ENCODE measurements at places on chromosomes 3 and 15.

GRCh38 chr15:77633134-77633912 is 611 bp upstream of the LINGO1 start:
- DNase-seq: peak; percentile 82

DNA sequence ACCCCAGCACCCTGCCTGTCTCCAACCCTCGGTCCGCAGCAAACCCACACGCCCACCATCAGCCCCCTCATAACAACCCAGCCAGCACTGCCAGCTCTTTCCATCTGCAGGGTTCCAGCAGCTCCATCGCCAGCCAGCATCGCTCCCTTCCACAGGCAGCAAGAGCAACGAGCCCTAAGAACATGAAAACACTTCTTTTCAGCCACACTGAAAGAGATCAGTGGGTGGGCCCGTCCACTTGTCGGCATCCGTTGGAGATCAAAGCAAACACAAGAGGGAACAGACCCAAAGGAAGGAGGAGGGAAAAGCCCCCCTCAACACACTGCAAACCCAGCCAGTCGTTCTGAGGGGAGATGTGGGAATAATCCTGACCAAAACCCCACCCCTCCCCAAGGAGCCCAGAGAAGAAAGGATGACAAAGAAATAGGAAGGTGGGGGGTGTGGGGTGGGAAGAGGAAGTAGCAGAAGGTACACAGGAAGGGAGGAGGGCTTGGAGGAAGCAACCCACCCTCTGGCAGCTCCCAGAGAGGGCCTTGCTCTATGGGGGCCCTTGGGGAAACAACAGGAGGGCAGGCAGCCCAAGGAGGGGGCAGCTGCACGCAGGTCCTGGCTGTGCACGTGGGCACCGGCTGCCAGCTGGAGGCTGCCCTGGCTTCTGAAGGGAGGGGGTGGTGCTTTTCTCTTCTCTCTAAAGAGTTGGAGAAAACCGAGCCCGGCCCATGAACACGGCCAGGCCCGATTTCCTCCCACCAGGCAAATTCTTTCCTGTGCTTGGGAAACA is 473.6 kb upstream of the PROK2 start:
- DNase-seq: no peak

- no peak for DNase-seq
These were observed 30.3 kb upstream of the KCNAB1 start for GRCh38 chr3:156090126-156090525.

DNA sequence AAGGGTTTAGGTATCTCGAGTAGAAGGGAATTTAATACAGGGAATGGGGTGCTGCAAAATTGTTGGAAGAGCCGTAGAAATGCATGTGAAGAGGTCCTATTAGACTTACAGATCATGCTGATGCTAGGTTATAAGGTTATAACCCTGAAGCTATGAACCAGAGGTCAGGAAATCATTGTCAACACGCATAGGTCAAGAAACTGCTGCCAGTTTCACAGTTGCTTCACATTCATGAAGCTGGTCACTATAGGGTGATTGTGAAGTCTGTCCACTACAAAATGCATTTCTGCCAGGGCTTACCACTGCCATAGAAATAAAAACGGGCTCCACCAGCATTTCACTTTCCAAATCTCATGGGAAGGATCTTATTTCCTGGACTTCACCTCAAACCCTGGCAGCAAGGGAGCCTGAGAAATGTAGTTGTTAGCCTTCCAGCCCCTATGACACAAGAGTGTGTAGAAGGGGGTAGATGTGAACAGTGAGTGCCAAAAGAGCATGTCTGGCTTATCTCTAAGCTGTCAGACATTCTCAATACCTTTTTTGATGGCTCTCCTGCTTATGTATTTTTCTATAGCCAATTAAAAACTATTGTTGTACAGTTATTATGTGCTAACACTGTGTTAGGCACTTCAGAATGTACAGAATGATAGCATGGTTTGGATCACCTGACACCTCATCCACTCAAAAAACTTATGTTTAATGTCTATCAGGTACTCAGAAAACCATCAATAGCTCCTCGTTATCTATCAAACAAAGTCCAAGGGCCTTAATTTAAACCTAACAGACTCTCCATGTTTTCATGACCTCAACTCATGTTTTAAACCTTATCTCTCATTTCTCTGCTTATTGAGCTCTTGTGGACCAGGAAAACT is 148.3 kb upstream of the TSC22D2 start:
- DNase-seq: no peak

- no peak for DNase-seq
These were observed 760.3 kb upstream of the ARRDC4 start for GRCh38 chr15:97200161-97200560.

DNA sequence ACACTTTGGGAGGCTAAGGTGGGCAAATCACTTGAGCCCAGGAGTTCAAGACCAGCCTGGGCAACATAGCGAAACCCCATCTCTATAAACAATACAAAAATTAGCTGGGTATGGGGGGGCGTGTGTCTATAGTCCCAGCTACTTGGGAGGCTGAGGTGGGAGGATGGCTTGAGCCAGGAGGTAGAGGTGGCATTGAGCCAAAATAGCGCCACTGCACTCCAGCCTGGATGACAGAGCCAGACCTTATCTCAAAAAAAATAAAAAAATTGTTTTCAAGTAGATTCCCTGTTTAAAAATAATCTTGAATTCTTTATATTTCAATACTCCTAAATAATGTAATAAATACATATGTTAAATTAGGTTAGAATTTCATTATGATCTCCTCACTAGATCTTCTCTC is 9.8 kb downstream of the HMCES start:
- no peak for DNase-seq

DNA sequence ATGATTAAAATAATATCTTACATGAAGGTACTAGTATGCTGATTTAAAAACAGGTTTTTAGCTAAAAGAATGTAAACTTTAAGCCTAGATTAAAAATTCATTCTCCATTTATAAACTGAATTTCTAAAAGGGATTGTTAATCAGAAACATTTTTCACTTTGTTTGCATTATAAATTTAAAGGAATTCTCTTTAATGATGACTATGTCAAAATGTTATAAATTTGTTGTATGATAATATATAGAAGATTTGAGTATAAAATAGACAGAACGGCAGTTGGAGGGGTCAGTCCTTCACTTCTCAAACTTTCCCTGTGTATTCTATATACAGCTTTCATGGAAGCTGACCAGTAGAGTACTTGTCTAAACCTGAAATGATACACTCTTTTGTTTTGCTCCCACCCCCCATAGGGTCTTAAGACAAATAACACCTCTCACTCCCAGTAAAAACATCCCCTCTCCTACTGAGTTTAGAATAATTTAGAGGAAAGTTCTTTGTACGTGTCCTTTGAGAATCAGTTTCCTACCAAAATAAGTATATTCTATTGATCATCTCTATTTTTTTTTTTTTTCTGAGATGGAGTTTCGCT is 64.9 kb upstream of the PYGO1 start:
- DNase-seq: no peak

DNA sequence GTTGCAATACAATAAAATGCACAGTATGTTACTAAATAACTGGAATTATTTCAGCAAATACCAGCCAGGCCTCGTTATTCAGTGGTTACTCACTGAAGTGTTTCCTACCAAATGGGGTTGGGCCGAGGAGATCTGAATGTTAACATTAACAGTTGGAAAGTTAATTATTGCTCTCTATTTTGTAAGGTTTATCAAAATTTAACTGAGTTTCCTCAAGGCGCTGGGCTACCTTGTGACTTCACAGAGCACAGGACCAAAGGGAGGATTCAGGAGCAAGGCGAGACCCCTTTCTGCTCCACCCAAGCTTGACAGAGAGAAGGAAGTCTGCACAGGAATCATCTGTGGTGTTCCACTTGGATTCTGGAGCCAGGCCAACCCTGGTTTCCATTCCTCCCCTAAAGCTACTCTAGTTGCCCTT is 21.6 kb downstream of the ADAMTS9 start:
- DNase-seq: peak; percentile 98

GRCh38 chr3:87233805-87234204 is 6.7 kb downstream of the CHMP2B start:
- DNase-seq: peak; percentile 45

GRCh38 chr15:38867556-38867955 is 302.9 kb upstream of the RASGRP1 start:
- DNase-seq: peak; percentile 62

DNA sequence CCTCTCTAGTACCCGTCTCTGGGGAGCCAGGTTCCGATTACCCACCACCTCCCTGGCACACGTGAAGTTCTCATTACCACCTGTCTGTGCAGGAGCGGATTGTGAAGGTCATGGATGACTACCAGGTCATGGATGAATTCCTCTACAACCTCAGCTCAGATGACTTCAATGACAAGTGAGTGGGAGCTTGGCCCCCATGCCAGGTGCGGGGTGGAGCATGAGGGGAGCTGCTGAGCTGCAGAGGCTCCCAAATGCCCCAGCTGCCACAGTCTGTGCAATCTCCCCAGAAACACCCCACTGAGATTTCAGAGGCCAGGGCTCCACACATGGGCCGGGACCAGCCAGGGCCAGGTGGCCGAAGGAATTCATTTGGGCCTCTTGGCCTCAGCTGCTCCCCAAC is 34.3 kb downstream of the DNAH1 start:
- peak; percentile 26 for DNase-seq

- no peak for DNase-seq
These were observed 1220.5 kb downstream of the ROBO2 start for GRCh38 chr3:78260388-78260787.

DNA sequence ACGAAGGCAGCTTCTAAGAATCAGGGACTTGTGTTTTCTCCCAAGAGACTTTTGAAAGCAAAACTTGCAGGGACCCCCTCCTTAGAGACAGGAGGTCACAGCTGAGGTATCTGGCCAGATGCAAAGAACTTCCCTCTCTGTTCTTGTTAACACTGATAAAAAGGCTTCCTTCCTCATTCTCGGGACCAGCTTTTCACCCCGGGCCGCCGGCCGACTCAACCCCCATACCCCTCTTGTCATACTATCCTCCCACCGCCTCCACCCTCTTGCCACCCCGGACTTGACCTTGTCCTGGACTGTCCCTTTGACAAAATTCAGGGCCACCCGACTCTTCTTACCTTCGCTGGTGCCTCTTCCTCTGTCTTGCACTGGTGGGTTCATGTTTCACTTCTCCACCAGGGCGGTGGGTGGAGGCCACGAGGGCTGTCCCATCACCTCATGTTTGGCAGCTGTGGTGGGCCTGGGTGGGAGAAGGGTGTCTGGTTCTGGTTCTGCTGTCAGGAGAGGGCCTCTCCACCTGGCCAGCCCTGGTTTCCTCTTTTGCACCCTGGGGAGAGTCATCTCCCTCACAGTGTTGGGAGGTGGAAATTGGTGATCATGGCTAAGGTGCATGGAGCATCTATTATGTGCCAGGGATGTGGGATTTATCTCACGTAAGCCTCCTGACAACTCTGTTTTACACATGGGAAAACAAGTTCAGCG is 32.5 kb downstream of the BHLHE40 start:
- no peak for DNase-seq

DNA sequence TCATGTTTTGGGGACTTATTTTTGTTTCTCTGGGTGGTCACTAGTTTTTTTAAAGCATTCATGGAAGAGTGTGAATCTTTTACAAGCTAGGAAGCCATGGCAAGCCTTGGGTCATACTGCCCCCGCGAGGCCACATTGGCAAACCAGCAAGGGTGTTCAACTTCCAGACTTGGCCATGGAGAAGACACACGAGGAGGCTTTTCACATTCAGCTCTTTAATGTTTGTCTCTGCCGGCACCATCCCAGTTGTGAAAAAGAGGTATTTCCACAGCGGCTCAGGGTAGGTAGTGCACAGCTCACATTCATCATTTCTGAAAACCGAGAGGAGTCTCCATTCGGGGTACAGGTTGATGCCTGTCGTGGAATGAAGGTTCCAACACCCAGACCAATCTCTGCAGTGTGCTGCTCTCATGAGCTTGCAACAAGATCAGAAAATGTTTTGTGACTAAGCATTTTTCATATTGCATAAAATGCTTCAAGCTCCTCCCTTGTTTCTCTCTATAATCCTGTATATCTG is 7.7 kb downstream of the CCR5 start:
- peak; percentile 63 for DNase-seq

GRCh38 chr3:136690599-136690998 is 61.6 kb downstream of the STAG1 start:
- DNase-seq: no peak

DNA sequence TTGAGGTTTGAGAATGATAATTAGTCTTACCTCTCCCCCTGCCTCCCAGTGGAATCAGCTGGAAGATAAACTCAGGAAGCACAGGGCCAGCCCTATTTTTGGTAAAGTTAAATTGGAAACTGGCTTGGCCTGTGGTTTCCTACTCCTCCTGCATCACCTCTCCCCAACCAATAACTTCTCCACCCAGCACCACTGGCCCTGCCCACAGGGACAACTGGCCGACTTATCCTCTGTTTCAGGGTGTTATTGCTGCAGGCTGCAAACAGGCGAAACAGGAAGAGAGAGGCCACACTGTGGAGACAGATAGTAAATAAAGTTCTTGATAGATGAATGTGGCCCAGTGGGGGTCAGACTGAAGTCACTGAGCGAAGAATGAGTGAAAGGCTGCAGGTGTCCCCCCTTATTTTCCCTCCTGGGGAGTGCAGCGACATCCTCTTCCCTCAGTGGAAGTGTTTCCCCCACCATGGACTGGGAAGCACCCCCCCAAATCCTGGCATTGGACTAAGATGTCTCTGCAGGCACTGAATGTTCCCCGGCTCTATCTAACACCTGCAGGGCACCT is 47.1 kb downstream of the PDIA5 start:
- DNase-seq: no peak

DNA sequence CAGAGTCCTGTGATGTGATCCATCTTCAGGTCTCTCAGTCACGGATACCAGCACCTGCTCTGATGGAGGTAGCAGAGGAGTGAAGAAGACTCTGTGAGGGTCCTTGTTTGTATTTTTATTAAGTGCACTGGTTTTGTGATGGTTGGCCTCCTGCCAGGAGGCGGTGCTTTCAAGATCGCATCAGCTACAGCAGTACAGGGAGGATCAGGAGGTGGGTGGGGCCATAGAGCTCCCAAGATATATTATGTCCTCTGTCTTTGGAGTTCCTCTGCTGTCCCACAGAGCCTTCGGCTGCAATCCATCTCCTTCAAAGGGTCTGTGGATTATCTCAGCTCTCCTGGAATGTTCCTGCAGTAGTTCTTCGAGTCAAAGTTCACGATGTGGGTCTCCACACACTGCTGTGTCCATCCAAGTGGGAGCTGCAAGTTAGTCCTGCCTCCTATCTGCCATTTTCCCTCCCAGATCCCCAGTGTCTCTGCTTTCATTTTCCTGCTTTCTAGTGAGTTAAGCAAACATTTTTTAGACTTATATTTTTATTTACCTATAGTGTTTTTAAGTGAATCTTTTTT is 54.7 kb downstream of the TM2D3 start:
- DNase-seq: no peak

GRCh38 chr3:130395916-130396315 is 50.4 kb downstream of the COL6A5 start:
- peak; percentile 89 for DNase-seq

GRCh38 chr3:58184309-58184981 is 26.3 kb downstream of the DNASE1L3 start:
- no peak for DNase-seq

GRCh38 chr3:100700708-100701107 is 8.6 kb upstream of the TFG start:
- no peak for DNase-seq

- peak; percentile 51 for DNase-seq
These were observed 13.4 kb downstream of the IFT57 start for GRCh38 chr3:108208831-108209230.

GRCh38 chr3:13004376-13004775 is 68.9 kb downstream of the IQSEC1 start:
- DNase-seq: peak; percentile 42
